ENCODE measurements at places on chromosomes 3 and 15.

GRCh38 chr3:19147905-19148767 lies at the start of gene KCNH8:
KCNH8 (plus strand) TSS chr3:19148510; CDS start chr3:19148720, 210 bp downstream.
- peak; percentile 61 for DNase-seq

GRCh38 chr3:8768364-8769087 lies 887 bp downstream of the OXTR start:
- no peak for DNase-seq

DNA sequence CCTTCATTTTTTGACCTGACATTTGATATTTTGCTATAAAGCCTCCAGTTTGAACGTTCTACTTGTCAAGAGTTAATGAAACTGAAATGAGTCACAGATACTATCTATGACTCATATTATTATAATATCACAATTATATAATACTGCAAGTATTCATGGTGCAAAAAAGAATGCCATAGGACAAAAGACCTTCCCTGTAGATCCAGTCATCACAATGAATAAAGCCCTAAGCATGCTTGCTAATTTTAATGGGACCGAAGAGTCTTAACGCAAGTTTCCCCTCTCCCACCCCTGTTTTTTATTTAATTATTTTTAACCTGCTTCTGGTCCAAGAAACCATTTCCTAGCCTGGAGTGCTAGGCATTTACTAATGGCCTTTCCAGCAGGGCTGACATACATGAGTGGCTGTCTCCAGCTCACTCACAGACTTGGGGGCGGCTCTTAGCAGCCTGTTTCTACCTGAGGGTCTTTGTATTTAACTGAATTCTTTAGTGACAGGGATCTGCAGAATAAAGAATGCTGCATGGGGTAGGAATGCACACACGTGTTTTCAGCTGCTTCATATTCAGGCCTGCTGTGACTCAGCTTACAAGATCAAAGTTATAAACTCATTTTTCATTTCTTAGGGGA lies 61.2 kb downstream of the THBS1 start:
- DNase-seq = no peak

- DNase-seq = no peak
Measured at GRCh38 chr15:79680720-79681119, 216.1 kb downstream of the MTHFS start.

- peak; percentile 62 for DNase-seq
Measured at GRCh38 chr3:141795276-141795675, 32.1 kb downstream of the GRK7 start.

GRCh38 chr15:98815207-98815606 lies 166.9 kb downstream of the IGF1R start:
- no peak for DNase-seq

- DNase-seq = no peak
Measured at GRCh38 chr3:194532591-194532990, 45.8 kb upstream of the ATP13A3 start.

DNA sequence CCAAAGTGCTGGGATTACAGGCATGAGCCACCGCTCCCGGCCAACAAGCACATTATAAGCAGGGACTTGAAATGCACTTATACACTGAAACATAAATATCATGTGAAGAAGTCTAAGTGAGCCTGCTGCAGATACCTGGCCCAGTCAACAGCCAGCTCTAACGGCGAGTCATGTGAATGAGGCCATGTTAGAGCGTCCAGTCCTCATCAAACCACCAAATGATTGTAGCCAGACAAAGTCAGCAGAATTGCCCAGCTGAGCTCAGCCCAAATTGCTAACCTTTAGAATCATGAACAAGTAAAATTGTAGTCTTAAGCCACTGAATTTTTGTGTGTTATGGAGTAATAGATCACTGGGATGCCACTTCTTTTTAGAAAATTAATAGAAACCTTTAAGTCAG lies 37.8 kb upstream of the UACA start:
- no peak for DNase-seq

- DNase-seq = no peak
Measured at GRCh38 chr3:48598323-48599076, 3.4 kb upstream of the COL7A1 start.

Measured in activated CD8-positive, alpha-beta memory T cell treated with anti-CD3 and anti-CD28 coated beads, Interleukin-2, amount 50 U/mL, for 48 hours (primary cell).